Activated T-cell treated with anti-CD3 and anti-CD28 coated beads, Interleukin-2, amount 50 U/mL, for 72 hours (primary cell): ENCODE measurements at places on chromosomes 1 and 21.

GRCh38 chr21:38668067-38668466 is 137.7 kb upstream of the ETS2 start:
- no peak for DNase-seq

DNA sequence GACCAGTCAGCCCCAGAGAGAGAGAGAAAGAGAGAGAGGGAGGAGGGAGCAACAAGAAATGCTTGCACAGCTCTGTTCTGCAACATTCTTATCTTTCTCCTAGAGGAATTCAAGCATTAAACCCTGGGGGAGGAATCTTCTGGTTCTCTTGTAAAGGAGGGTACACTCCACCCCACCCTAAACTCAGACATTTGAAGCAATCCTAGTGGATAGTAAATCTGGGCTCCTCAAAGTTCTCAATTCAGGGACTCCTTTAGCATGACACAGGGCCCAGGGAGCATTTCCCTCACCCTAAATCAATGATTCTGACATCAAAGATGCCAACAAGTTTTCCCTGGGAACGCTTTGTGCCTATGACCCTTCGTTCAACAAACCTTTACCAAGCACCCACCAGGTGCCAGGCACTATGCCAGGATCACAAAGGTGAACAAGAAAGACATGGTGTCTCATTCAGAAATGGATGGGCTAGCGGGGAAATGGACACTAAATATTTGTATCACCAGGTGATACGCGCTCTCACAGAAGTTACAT is 11.9 kb upstream of the CAPN2 start:
- DNase-seq: no peak

DNA sequence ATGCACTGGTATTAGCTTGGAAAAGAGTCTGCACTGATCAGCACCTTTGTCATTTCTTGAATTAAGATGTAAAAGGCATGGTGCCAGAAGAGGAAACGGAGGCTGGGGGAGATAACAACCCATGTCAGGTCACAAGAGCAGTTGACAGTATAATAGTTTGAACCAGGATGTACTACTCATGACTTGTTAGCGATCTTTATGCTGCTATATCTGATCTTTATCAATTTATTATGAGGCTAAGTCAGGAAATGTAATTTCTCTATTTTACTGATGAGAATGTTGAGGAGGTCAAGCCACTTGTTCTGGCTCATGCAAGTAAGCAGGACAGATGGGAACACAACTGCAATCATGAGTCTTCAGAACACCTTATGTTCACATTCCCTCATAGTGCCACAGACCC is 41.4 kb downstream of the RGS5 start:
- no peak for DNase-seq

GRCh38 chr1:32126770-32127169 is 18.9 kb downstream of the KPNA6 start:
- no peak for DNase-seq

DNA sequence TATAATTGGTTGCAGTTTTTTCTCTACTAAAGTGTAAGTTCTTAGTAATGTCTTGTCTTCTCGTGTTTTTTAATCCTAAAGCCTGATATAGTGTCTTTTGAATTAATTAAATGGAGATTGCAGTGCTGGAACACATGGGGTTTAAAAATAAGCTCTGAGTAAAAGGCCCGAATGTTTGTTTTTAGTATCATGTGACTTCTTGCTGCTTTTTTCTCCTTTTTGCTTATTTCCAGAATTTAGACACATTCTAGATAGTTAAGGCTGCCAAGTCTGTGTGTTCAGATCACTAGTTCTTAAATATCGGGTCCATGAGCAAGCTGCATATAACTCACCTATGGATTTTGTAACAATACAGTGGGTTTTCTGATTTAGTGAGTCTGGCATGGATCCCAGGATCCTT is 27.5 kb downstream of the KCTD3 start:
- no peak for DNase-seq

GRCh38 chr1:93239863-93240262 is 59.3 kb downstream of the CCDC18 start:
- no peak for DNase-seq

- DNase-seq: no peak
These were observed 61.9 kb upstream of the ADGRL2 start for GRCh38 chr1:81738875-81739274.
